ENCODE measurements at places on chromosomes 7 and 10.

GRCh38 chr10:132336064-132336746 lies 4.2 kb downstream of the LRRC27 start:
- no peak for DNase-seq

GRCh38 chr10:118210276-118210675 lies 131.8 kb downstream of the FAM204A start:
- DNase-seq, result no peak

DNA sequence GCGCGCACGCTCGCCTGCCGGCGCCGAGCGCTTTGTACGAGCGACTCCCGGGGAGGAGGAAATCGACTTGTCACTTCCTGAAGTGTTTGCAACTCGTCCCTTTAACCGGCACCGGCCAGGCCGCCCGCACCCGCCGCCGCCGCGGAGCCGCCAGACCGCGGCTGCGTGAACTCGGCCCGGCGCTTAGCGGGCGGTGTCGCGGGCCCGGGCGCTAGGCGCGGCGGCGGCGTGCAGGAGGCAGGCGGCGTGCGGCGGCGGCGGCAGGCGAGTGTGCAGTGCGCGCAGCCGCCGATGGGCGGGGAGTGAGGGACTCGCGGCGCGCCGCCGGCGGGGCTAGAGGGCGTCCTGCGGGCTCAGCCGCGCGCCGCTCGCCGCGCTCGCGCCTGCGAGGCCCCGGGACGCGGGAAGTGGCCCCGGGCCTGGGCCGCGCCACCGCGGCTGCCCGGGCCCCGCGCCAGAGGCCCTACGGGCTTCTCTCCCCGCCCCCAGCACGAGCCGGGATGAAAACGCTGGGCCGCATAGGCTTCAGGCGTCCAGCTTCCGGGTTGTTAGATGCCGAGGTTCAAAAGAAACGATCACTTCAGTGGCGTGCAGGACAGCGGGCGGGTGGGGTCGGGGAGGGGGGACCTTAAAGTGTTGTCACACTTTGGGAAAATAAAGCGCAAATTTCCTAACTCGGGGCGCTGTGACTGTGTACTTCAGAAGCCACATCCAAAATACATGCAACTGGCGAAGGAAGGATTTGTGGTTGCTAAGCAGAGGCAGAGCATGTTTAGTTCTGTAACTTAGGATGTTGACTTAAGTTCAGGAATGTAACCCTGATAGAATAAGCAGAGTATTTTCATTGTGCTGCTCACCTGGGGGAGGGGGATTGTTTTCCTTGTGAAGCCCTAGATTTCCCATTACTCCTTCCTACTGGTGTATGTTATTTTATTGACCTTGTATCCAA lies at the start of gene FAM53B:
TSS of gene FAM53B (minus strand) at position 277 of the 949 bp plus-strand sequence. CDS start 37,665 bp downstream, outside the sequence.
- DNase-seq, result peak; percentile 86

- no peak for DNase-seq
Measured at GRCh38 chr10:84012831-84013458, 126.4 kb upstream of the GHITM start.

DNA sequence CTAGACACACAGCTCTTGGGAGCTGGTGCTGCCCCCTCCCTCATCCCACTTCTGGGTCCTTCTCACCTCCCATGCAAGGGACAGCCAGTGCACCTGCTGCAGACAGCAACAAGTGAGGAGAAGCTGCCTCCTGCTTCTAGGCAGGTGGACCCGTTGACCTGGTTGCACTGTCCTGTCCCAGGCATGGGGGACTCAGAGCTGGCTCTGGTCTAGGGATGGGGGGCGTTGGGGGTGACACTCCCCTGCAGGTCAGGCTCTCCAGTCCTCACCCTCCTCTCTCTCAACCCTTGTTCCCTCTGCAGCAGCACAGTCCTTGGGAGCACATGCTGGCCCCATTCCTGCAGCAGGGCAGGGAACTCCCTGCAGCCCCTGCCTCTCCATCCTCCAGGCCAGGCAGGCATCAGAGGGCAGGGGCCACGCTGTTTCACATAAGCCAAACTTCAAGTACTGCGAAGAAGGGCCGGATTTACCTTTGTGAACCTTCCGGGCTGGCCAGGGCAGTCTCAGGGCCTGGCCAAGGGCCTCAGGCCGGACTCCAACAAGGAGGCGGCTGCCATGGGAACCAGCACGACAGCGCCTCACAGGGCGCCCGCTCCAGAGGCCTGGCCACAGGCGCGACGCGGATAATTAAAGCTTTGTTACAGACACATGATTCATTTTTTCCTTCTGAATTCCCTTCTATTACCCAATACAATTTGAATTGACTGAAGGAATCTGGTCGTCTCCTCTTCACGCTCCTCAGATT lies 48.5 kb downstream of the RASGEF1A start:
- DNase-seq, result no peak

- DNase-seq, result no peak
Measured at GRCh38 chr7:55149001-55149400, 130.2 kb downstream of the EGFR start.

- DNase-seq, result peak; percentile 58
Measured at GRCh38 chr7:1665549-1666316, 4.3 kb upstream of the ELFN1 start.

DNA sequence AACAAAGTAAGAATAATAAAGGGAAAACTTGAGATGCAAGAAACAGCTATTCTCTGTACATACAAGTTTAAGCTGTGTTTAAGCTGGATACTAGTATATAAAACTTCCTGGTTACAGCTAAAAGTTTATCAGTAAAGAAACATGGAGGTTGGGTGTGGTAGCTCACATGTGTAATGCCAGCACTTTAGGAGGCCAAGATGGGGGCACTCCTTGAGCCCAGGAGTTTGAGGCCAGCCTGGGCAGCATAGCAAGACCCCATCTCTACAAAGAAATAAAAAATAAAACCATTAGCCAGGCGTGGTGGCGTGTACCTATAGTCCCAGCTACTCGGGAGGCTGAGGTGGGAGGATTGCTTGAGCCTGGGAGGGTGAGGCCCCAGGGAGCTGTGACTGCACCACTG lies 3.2 kb downstream of the RSU1 start:
- no peak for DNase-seq

DNA sequence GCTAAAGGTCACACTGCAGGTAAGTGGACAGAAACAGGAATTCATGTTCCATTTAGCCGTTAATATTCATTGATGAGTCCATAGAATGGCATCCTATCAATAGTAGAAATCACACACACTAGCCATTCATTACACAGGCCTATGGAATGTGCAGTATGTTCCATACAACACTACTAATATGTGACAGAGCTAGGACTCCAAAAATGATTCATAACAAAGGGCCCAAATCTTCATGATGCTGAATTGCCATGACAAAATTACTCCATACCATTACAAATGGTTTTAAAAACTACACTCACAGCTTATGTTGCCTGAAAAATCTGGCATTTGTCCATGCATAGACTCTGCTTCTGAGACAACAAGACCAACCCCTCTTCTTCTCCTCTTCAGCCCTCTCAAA lies 549.1 kb downstream of the XPNPEP1 start:
- no peak for DNase-seq

DNA sequence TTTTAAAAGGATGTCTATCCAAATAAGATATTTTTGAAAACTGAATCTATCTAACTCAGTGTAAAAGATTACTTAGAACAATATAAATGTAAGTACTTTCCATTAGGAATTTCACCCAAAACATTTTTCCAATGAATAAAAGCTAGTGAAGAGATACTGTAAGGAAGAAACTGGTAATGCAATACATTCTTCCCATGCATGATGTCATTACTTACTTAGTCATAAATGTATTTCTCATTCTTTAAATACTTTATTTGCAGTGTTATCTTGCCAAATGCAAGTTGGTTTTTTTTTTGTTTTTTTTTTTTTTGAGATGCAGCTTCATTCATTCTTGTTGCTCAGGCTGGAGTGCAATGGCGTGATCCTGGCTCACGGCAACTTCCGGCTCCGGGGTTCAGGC lies 265.6 kb downstream of the PHF14 start:
- DNase-seq, result no peak

GRCh38 chr10:128570319-128570995 lies 444.2 kb upstream of the MKI67 start:
- no peak for DNase-seq

DNA sequence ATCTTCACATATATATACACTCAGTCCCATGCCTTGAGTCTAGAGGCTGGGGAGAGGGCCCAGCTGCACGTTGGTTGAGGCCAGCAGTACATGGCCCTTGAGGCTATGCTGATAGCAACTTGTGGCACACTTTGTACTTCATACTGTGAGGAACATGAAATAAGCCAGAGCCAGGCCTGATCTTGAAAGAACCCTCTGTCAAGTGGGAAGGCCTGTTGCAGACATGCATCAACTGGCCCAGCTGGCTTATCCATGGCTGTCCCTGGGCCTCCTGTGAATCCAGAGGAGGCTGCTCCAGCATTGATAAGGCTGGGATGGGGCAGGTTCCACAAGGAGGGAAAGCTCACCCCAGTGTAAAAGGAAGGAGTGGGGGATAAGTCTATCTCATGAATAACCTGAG lies 140.4 kb downstream of the NRF1 start:
- no peak for DNase-seq

- no peak for DNase-seq
Measured at GRCh38 chr10:52353960-52354394, 39.9 kb downstream of the DKK1 start.

GRCh38 chr10:87752566-87752965 lies 65.5 kb downstream of the ATAD1 start:
- DNase-seq, result no peak

DNA sequence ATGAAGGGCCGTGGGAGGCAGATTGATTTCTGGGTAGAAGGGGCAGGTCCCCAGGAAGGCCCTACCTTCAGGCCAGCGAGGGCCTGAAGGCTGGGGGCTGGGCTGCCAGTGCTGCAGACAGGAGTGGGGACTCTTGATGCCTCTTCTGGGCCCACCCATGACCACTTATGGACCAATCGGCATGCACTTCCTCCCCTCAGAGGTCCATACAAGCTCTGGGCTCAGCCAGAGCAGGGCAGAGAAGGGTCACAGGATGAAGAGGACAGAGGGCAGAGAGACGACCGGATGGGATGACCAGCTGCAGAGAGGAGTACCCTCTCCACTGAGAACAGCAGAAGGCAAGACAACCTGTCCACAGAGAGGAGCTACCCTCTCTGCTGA lies 120.1 kb downstream of the DYNC2I1 start:
- no peak for DNase-seq

DNA sequence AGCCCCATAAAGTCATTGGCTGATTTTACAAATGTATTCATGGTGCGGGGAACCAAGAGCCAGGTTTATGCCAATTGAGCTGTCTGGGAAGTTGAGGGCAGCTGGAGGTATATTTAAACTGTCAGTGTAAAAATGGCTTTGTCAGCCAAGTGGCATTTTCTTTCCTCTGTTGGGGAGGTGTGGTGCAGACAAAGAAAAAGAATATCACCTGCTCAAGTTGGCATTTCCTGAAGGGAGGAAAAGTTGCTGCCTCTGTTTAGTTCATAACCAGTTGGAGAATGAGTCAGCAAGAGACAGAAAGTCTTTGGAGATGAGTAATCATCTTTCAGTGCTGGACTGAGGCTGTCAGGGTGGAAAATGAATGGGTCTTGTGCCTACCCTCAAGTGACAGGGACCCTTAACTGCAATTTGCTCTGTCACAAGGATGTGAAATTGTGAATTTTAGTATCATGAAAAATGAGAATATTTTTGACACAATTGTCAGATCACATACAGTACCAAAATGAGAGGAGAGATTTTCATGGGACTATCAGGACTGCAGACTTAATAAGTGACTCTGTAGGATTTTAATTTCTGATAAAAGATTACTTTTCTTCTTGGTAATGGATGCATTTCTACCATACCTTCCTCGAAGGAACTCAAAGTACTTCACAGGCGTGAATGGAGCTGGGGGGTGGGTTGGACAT lies 137.3 kb downstream of the ANLN start:
- DNase-seq, result no peak

GRCh38 chr10:1199897-1200721 lies 143.9 kb downstream of the WDR37 start:
- DNase-seq, result peak; percentile 33

DNA sequence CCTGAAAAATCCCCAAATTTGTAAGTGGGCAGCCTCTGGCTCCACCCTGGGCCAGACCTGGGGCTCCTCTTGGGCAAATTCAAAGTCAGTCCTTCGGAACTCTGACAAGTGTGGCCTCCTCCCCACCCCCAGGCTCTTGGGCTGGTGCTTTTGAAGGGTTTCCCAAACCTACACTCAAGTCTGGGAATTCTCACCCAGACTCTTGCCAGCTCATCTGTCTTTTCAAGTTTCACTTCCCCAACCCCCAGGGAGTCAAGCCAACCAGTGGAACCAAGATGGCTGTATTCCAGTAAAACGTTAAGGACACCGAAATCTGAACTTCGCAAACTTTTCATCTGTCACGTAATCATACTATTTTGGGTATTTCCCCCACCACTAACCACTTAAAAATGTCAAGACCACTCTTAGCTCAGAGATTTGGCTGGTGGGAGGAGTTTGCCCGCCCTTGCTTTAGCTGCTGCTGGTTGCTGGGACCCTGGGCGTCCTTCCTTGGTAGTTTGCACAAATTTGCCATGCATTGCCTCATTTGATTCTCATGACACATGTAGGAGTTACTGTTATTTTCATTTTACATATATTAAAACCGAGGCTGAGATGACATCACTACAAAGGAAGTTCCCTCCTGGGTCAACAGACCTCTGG lies 1.7 kb upstream of the MYO1G start:
- DNase-seq, result peak; percentile 86

DNA sequence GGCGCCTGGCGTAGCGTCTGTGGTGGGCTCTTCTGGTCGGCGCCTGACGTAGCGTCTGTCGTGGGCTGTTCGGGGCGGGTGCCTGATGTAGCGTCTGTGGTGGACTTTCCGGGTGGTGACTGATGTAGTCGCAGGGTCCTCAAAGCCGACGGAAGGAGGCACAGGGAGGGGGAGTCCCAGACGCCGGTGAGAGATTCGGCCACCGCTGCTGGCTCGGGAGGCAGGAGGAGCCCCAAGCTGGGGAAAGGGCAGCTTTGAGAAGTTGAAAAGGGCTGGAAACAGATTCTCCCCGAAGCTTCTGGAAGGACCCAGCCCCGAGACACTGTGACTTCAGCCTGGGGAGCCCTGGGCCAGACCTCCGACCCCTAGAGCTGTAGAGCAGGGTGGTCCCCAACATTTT lies 105.7 kb downstream of the DNAJB6 start:
- DNase-seq, result no peak

DNA sequence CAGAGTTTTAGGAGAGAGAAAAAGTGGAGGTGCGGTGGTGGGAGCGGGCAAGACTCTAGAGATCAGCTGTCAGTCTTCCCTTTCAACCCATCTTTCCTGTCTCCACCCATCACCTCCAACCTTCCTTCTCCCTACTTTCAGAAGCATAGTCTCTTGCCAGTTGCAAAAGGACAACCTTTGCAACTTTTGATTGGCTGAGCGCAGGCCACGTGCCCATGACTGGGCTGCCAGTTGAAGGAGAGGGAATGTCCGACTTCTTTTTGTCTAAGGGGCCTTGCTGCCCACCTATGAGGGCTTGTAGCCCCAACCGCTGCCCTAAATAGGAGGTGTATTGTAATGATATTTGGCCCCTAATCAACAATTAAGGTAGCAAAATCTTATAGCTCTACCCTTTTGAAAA lies 12.6 kb downstream of the CYP26A1 start:
- DNase-seq, result no peak
